ENCODE measurements at places on chromosomes 3 and 15.

DNA sequence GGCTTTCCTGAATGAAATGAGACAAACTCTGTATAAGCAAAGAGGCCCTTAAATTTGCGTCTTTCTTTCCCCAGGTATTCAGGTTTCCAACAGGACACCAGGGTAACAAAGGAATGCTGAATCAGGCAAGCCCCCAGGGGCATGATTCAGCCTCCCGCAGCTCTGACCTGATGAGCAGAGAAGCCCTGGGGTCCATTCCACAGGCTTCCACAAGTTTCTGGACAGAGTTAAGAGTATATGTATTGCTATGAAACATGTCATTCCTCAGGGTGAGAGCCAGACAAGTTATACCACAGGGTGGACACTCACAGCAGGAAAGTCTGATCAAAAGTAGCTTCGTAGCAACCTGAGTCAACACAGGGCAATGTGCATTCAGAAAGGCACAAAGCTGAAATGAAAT lies 68.1 kb upstream of the CTNNB1 start:
- DNase-seq = no peak

GRCh38 chr3:63934041-63934866 lies 22.1 kb upstream of the SCAANT1 start:
- peak; percentile 46 for DNase-seq

DNA sequence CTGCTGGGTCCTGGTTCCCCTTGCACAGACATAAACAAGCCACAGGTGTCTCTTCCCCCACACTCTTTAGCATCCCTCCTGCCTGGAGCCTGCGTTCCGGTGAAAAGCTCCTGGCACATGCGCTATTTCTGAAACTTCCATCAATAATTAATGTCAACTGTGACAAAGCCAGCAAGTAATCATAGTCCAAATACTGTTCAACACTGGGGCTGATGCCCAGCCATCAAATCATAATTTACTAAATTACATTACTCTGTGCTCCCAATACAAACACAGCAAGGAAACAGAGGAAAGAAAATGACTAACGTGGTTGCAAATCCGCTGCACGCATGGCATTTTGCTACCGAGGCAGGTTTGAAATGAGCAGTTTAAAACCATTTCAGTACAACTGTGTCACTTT lies 294.7 kb downstream of the ERC2 start:
- no peak for DNase-seq

GRCh38 chr15:64282701-64283100 lies 73.3 kb downstream of the CSNK1G1 start:
- no peak for DNase-seq

- DNase-seq = no peak
Observed at GRCh38 chr15:75924576-75924975, 20.9 kb downstream of the FBXO22 start.

- DNase-seq = no peak
Observed at GRCh38 chr15:68614286-68615035, 35.7 kb downstream of the CORO2B start.

DNA sequence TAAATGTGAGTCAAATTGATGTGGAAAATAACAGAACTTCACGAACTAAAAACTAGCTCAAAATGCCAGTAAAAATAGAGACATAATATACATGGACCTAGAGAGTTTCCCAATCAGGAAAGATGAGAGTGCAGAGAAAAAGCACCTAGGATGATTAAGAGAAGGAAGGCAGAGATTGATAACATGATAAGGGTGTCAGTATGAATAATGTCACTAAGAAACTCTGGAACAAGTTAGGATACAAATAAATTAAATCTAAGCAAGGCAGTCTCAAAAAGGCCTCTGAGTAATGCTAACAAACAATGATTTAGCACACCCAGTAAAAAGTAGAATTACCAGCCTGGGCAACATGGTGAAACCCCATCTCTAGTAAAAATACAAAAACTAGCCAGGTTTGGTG lies 304.7 kb upstream of the DPPA4 start:
- DNase-seq = no peak

DNA sequence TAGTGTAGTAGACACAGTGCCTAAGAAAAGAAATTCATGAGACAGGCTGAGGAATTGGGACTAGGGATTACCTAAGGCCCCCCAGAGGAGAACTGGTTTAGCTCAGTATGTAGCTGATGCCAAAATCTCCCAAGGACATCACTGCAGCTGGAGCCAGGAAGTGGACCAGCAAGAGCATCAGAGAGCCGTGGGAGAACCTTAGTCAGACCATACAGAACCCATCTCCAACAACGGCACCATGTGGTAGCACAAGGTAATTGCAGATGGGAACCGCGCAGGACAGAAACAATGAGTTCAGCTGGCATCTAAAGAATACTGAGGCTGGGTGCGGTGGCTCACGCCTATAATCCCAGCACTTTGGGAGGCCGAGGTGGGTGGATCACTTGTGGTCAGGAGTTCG lies 81.7 kb downstream of the WNT5A start:
- DNase-seq = no peak

Measured in CD4-positive, alpha-beta T cell treated with Interleukin-15 for 1 hour (primary cell).